ENCODE measurements at places on chromosomes 1 and 21. TPM values are rescaled to one million over a fixed set of nuclear protein-coding genes. Genes with fewer than 3 reads are reported as not detected.
A peak's percentile ranks its signal among the peaks of the same experiment; 100 is the strongest.

The LCE3E gene
- total RNA-seq = not detected

The BACE2 gene
- total RNA-seq = 16.7 TPM

The SPRR1A gene
- not detected for total RNA-seq

The SLAMF6 gene
- total RNA-seq = not detected

- no peaks in the 10 kb centered on the region for H3K4me1 ChIP-seq
- peaks cover 67% of the 10 kb centered on the region for H3K27me3 ChIP-seq
- H3K27ac ChIP-seq = no peak overlapping the region
- no peaks in the 10 kb centered on the region for H3K36me3 ChIP-seq
- peak; percentile 95 for DNase-seq
These were observed 266.9 kb downstream of the ASTN1 start for GRCh38 chr1:176897350-176898236.

DNA sequence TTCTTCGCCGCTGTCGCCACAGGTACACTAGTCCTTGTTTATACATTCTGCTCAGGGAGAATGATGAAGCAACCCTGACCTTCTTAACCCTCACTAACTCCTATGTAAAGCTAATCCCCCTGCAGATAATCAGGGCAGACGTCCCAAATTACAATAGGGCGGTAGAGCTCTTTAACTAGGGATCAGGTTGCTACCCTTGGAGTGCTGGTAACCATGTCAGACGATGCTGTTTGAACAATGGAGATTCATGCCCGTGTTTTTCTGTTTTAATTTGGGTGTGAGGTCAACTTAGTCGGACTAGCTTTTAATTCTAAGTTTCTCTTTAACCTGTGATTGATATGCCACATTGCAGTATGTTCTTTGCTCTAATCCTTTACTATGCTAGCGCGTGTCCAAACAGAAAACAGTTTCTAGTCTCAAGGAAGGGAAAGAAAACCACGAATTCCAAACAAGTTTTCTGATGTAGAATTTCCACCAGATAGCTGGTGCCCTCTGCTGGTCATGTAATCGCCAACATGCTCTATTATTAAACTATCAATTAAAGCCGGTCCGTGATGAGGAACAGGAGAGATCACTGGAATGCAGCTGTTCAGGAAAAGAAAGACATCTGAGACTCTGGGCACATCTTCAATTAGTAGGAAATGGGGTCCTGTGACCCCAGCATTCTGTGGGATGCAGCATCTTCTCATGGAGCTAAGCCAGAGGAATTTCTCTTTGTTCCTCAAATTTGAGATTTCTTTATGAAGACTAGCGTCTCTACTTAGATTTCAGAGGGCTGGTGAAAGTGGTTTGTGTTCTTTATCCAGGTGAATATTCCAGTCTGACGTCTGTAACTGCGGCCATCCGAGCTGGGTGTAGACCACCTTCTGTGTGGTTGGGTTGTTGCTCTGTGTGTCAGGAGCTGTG is 18.3 kb upstream of the VAMP3 start:
- peak; percentile 83 for DNase-seq
- H3K4me1 ChIP-seq = peaks cover 9% of the 10 kb centered on the region
- peak overlapping the region; percentile 55 for H3K27ac ChIP-seq
- no peaks in the 10 kb centered on the region for H3K27me3 ChIP-seq
- peak overlapping the region; percentile 61 for H3K4me3 ChIP-seq
- H3K36me3 ChIP-seq = peaks cover 38% of the 10 kb centered on the region

- no peak overlapping the region for H3K27ac ChIP-seq
- H3K4me1 ChIP-seq = no peaks in the 10 kb centered on the region
- peaks cover 85% of the 10 kb centered on the region for H3K36me3 ChIP-seq
- H3K27me3 ChIP-seq = no peaks in the 10 kb centered on the region
- no peak overlapping the region for H3K4me3 ChIP-seq
- DNase-seq = no peak
These were observed 25.2 kb upstream of the TMEM200B start for GRCh38 chr1:29148656-29149491.

DNA sequence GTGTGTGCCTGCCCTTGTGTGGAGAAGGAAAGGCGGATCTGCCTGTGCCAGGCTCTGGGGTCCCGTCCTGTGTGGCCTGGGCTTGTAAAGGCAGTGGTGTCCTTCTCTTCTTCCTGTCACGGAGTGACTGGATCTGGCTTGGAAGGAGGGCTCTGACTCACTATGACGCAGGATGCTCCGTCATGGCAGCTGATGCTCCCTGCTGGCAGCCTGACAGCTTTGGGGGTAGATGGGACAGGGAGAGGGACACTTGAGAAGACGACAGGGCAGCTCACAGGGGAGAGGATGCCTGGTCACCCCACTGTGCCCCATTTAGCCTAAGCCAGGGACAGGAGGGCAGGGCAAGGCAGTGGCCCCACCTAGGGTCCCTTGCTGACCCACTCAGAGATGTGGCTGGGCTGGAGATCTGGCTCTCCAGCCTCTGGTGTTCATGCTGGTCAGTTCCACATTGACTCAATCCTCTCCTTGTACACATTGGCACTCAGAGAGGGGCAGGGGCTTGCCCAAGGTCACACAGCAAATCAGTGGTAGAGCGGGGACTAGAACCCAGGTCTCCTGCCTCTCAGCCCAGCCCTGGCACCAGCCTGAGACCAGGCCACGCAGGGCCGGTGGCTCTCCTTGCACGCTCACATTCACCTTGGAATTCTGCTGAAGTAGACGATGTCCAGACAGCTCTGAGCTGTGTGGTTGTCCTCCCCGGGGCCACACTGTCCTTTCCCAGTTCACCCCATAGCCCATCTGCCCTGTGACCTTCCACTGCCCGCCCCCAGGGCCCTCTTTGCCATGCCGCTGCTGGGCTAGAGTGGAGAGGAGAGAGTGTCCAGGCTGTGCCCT is 2.8 kb upstream of the FAM131C start:
- H3K4me1 ChIP-seq = peaks cover 11% of the 10 kb centered on the region
- no peak overlapping the region for H3K4me3 ChIP-seq
- no peak for DNase-seq
- peaks cover 30% of the 10 kb centered on the region for H3K27me3 ChIP-seq

All from endodermal cell (in vitro differentiated cells).